Left renal pelvis (tissue), 4 donors: ENCODE measurements at places on chromosomes 4 and X. TPM values are rescaled to one million over a fixed set of nuclear protein-coding genes. Genes with fewer than 3 reads are reported as not detected.

- DNase-seq: no peak
Observed at GRCh38 chr4:152117933-152118507, 357.2 kb upstream of the GATB start.

APLN gene
- 7.4 TPM for polyA plus RNA-seq

GRCh38 chr4:40749717-40750460 lies at the start of gene NSUN7:
Gene NSUN7 (plus strand): TSS chr4:40749955. CDS start chr4:40750694, 739 bp downstream.
- peak; percentile 65 for DNase-seq

DNA sequence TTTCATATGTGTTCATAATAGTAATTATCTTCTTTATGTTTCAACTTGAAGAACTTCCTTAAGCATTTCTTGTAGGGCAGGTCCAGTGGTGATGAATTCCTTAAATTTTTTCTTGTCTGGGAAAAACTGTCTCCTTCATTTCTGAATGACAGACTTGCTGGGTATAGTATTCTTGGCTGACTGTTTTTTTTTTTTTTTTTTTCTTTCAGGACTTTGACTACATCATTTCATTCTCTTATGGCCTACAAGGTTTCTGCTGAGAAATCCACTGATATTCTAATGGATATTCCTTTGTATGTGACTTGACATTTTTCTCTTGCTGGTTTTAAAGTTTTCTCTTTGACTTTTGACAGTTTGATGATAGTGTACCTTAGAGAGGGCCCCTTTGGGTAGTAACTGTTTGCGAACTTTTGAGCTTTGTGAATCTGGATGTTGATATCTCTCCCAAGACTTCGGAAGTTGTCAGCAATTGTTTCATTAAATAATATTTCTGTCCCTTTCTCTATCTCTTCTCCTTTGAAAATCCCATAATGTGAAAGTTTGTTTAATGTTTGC lies 54.2 kb downstream of the EDA start:
- no peak for DNase-seq

PABPC1L2A gene
- not detected for polyA plus RNA-seq

- no peak for DNase-seq
Observed at GRCh38 chrX:44274096-44274495, 69.4 kb downstream of the EFHC2 start.
